Astrocyte (in vitro differentiated cells and primary cell): ENCODE measurements at places on chromosomes 12 and 14.

GRCh38 chr14:75497191-75497590 lies 25.1 kb upstream of the BATF start:
- no peak for DNase-seq

GRCh38 chr12:120584343-120585149 lies 3.3 kb upstream of the POP5 start:
- DNase-seq, result no peak

DNA sequence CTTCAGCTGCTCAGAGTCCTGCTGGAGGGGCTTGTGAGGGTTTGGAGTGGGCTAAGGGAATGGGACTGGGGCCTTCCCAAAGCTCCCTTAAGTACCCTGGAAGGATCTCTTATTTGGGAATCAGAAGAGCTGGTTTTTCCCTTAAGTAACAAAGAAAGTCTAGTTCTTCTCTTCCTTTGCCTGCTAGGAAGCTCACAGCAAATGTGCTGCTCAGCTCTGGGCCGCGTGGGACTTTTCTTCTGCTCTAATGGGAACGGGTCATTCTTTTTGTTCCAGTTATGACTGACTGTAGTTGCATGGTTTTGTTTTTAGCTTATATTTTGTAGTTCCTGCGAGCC lies 6.0 kb downstream of the KIF26A start:
- no peak for DNase-seq

DNA sequence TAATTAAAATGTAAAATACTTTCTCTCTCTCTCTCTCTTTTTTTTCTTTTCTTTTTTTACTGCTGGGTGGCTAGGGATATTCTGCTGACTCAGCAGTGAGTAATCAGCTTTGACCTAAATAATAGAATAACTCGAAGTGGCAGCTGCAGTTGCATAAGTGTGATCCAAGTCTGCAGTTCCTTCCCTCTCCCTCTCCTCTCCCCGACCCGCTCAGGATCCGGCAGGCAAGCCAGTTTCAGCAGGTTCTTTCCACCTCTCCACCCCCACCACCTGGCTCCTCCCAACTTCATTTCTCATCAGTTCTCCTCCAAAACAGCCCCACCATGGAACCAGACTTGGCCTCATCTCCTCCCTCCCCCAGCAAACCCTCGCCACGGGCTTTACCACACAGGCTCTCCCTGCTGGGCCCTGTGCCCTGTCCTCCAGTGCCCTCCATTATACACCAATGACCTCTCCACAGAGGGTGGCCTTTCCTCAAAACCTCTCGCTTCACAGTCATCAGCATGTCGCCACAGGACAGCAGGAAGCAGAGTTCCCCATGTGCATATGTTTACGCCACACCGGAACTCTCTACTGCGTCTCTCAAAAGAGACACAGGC lies 22.4 kb downstream of the SLC7A8 start:
- DNase-seq, result peak; percentile 82

GRCh38 chr12:41424651-41425050 lies 236.5 kb downstream of the PDZRN4 start:
- no peak for DNase-seq

DNA sequence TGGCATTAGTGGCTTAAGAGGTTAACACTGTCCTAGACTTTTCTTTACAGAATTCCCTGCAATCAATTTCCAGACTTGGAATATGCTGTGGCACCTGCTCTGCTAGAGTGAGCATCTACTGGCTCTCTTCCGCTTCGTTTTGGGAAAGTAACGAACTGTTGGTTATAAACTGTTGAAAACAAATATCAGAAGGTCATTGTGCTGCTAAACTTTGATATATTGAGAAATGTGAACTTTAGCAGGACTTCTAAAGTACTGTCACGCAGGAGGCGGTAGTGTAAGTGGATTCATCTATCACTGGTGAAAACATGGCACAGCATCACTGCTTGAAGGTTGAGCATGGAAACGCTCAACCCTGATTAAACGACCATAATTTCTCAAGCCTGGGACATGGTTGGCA lies 348.9 kb downstream of the FLRT2 start:
- DNase-seq, result no peak

DNA sequence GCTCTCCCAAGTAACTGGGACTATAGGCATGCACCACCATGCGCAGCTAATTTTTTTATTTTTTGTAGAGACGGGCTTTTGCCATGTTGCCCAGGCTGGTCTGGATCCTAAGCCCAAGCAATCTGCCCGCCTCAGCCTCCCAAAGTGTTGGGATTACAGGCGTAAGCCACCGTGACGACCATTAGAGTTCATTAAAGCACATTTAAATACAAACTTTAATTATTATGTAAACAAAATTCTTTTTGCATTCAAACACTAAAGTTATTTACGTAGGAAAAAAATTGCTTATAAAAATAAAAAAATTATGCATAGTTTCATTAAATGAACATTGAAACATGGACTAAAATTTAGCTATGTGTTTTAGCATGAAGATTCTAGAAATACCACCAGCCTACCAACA lies 7.2 kb downstream of the RPAP3 start:
- DNase-seq, result no peak

- peak; percentile 94 for DNase-seq
Measured at GRCh38 chr12:28569698-28570411, 379.6 kb downstream of the CCDC91 start.

DNA sequence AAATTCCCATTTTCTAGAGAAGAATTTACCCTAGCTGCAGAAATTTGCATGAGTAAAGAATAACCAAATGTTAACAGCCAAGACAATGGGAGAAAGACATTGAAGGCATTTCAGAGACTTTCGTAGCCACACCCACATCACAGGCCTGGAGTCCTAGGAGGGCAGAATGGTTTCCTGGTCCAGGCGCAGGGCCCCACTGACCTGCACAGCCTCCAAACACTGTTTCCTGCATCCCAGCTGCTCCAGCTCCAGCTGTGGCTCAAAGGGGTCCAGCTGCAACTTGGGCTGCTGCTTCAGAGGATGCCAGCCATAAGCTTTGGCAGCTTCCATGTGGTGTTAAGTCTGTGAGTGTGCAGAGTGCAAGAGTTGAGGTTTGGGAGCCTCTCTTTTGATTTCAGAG lies 6.5 kb upstream of the PRR4 start:
- no peak for DNase-seq

DNA sequence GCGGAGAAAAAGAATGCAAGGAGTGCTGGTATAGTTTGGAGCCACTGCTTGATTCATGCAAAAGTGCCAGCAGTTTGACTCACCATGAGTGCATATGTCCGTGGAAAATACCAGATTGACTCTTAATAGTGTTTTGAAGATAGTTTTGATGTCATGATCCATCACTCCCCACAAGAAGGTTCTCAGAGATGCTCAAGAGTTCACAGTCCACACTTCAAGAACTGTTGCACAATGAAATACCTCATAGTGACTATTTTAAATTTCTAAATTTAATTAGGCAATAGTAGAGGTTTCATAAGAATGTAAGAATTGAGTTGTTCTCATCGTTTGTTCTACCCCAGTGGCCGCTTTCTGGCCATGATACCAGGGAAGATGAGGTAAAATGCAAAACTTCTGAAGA lies 286.6 kb upstream of the RGS6 start:
- DNase-seq, result peak; percentile 57

- no peak for DNase-seq
Measured at GRCh38 chr12:45138609-45139008, 77.3 kb upstream of the ANO6 start.

- DNase-seq, result no peak
Measured at GRCh38 chr12:90167518-90168208, 459.0 kb upstream of the ATP2B1 start.

- DNase-seq, result no peak
Measured at GRCh38 chr14:58625438-58625837, 12.3 kb upstream of the DACT1 start.

DNA sequence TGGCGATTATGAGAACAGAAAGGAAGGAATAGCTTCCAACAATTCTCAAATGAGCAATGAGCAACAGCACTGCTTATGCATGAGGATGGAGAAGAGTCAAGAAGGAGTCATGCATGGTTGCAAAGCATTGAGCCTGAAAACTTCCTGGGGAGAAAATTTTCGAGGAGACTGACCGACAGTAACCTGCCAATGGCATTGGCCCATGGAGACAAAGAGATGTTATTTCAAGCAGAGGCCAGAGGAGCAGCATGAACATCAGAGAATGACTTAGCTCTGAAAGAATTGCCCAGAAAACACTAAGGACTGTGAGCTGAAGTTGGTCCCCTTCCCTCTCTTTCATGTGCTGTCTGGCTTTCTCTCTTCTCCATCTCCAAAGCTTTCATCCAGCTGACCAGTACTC lies 343.4 kb downstream of the ADAMTS20 start:
- peak; percentile 74 for DNase-seq

DNA sequence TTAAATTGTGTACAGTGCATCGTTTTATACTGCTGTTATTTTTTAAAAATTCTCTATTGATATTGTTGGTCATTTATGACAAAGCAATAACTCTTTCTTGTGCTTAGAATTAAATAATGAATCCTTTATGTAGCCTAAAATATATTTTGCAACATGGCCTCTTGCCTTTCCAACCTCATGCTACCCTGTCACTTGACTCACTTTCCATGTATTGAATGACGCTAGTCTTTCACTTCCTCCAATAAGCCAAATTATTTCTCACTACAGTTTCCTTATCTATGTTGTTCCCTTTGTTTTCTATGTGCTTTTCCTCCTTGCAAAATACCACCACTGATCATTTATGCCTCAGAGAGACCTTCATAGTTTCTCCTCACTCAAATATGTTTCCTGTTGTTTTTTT lies 16.3 kb upstream of the EPYC start:
- DNase-seq, result no peak

DNA sequence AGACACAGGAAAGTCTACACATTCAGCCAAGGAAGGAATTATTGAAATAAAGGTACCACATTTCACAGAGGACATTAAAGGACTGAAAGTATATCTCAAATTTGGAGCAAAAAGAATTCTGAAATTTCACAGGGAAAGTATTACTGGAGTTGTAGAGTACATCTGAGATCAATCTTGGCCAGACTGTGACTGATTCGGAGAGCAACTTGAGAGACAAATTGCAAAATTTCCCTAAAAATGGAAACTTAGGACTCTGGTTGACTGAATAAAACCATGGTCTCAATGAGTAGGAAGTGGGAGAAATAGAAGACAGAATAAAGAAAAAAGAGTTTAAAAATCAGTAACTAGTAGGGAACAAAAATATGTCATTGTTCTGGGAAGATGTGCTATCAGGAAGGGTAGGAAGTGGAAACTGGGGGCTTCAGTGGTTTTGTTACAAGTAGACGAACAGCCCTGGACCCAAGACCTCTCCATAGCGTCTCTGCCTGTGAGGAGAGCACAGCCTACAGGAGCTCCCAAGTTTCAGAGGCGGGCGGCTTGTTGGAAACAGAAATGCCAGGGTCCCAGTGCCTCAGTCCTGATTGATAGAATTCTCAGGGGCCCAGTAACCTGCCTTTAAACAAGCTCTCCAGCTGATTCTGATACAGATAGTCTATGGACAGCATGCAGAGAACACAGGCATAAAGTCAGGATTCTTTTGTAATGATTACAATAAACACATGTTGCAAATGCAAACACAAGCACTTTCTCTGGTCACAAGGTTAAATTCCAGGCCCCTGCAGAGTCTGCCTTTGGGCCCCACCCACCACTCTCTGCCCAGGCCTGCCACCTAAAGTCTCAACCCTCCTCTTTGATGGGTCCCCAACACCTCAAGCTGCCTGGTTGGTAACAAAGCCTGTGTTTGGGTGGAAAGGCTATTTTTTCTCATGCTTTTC lies 63.1 kb downstream of the BBS10 start:
- peak; percentile 42 for DNase-seq

- peak; percentile 93 for DNase-seq
Measured at GRCh38 chr12:42039176-42039575, 105.5 kb downstream of the GXYLT1 start.

GRCh38 chr12:18363321-18363720 lies 102.0 kb downstream of the PIK3C2G start:
- no peak for DNase-seq
